BJ (cell line): ENCODE measurements at places on chromosomes 7 and 10. TPM values are rescaled to one million over a fixed set of nuclear protein-coding genes. Genes with fewer than 3 reads are reported as not detected.

UMAD1 gene
- polyA plus RNA-seq = 10.1 and 17.7 TPM in 2 replicates

MOSPD3 gene
- polyA plus RNA-seq = 5.2 and 15.0 TPM in 2 replicates

CRTAC1 gene
- polyA plus RNA-seq = not detected in 2 replicates

DNA sequence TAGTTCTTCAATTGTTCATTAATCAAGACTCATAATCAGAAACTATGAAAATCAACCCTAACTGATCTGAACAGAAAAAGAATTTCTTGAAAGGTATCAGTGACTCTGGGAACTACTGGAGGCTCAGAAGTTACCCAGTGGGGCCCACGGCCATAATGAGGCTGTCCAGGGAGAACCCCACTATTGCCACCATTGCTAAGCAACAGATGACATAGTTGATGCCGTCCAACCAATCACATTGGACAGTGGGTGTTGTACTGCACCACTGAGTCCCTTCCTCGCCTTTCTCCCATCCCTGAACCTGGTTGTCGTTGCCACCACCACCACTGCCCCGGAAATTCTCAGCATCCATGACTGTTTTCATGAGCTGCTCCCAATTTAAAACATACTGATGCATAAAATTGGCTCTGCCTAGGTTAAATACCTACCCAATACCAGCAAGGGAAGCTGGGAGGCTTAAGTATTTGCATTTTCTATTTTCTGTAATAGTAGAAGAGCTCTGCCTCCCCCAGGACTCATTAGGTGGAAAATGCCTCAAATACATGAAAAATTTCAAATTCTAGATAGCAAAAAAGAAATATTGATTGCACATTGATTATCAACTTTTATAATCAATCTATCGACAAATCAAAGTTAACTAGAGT lies 26.7 kb upstream of the USP6NL start:
- no peak for DNase-seq

GRCh38 chr10:92640107-92640506 lies 47.2 kb downstream of the KIF11 start:
- DNase-seq = peak; percentile 9

DNA sequence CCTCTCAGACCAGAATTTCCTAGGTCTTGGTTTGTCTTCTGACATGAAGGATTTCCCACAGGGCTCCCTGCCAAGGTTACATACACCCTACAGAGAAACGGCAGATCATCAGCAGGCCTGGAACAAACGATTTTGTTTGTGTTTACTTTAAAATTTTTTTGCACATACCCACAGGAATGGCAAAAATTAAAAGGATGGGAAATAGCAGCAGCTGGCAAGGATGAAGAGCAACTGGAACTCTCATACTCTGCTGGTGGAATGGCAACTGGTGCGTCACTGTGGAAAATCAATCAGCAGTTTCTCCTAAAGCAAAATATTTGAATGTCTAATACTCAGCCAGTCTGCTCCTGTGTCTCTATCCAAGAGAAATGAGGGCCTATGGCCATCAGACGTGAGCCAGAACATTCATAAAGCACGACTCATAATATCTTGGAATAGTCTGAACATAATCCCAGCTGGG lies 6.5 kb downstream of the BAIAP2L1 start:
- DNase-seq = peak; percentile 81

DNA sequence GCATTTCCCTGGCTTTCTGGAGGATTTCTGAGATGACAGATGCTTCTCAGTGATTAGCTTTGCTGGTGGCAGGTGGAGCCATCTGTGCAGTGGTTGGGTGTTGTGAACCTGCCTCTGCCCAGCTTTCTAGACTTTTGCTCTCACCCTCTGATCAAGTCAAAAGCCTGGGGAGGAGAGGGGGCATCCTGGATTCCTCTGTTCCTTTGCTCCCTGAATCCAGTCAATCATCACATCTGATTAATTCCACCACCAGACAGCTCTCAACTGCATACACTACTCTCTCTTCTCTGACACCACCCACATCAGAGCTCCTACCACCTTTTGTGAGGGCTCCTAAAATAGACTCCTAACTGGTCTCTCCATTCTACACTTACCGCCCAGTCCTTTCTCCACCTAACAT lies 283.5 kb downstream of the WDR11 start:
- DNase-seq = no peak

- no peak for DNase-seq
Observed at GRCh38 chr7:146321301-146321700, 204.7 kb downstream of the CNTNAP2 start.

- no peak for DNase-seq
Observed at GRCh38 chr10:3946234-3947229, 161.5 kb upstream of the KLF6 start.

DNA sequence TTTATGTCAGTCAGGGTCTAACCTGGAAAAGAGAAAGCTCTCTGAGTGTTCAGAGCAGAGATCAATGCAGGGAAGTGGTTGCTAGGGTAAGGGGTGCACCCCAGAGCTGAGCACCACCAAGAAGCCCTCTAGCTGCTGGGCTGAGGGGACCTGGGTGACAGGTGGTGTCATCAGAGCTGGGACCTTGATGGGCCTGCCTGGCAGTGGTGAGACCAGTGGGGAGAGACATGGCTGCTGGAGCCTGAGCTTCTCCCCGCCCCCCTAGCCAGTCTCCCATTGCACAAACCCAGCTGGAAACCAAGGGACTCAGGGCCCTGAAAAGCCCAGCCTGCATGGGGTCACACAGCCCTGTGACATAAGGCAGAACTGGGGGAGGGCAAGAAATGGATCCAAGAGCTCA lies 49.1 kb upstream of the OSBPL3 start:
- no peak for DNase-seq

DNA sequence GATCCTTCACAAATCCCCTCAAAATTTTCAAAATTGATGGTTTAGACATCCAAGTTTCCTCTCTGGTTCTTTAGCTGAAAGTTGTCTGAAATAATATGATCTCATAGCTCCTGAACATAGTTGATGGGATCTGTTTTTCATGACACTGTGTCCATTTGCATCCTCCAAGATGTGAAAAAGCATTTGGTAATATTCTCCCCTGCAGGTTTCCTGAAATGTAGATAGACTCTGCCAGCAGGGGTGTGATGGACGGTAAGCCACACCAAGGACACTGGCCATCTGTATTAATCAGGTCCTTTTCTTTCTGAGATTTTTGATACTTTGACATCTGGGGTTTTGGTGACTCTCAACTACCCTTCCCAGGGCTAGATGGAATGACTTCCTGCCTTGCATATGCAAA lies 79.6 kb upstream of the GRB10 start:
- no peak for DNase-seq

DNA sequence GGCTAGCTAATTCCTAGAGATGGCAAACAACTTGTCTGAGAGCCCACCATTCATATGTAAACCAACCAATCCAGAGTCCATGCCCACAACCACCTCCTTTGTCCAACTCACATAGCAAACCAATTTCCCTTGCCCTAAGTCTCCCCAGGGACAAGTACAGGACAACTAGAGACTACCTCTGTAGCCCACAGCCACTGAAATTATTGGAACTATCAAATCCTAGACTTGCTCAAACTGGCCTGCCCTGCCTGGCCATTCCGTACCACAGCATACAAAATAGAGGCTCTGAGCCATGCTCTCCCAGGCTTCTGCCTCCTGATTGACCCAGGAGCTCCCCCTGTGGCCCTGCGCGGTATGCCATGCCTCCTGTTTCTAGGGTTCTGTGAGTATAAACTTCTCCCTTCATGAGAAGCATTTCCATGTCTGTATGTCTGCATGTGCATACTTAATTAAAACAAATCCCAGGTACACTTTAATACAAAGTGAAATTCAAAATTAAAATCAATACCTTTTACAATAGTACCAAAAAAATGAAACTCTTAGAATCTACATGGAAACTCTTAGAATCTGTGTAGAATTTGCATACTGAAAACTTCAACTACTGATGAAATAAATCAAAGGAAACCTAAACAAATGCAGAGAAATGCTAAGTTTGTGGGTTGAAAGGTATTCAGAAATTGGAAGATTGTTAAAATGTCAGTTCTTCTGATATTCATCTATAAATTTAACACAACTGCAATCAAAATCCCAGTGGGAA lies 4.0 kb upstream of the HECW1 start:
- DNase-seq = no peak

DNA sequence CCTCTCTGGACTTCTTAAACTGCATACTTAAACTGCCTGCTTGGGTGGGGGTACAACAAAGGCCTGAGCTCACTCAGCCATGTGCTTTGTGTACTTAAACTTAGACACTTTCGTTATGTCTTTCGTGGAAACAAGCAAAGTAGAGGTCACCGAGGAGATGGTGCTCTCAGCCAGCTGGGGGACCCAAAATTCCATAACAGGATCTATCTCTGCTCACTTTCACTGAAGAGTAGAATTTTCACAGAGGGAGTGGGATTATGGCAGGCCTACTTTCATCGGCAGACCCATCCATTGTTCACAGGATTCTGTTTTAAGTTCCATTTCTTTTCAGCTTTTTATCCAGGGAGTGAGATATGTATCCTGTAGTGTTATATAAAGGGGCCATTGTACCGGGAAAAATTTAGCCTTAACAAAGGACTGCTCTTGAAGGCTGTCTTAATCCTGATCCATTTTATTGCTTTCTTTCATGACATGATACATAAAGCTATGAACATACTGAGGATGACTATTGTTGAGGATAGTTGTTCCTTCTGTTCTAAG lies 370.0 kb upstream of the GHITM start:
- DNase-seq = no peak

- no peak for DNase-seq
Observed at GRCh38 chr7:71517940-71518699, 386.2 kb downstream of the GALNT17 start.

DNA sequence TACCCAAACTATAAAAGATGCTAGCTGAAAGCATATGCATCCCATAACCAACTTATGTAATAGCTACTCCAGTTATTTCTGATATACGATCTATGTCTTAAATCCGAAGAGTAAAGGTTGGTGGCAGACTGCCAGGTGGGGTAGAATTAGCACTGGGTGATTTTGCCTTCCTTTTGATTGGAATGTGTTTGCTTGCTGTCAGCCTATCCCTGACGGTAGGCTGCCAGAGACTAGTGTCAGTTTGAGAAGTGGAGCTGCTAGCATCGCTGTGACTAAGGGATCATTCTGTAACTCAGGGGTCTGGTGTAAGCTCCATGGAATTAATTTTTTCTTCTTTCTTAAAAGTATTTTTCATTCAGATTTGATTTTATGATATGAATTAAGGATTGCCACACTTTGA lies 9.5 kb upstream of the SEM1 start:
- no peak for DNase-seq

DNA sequence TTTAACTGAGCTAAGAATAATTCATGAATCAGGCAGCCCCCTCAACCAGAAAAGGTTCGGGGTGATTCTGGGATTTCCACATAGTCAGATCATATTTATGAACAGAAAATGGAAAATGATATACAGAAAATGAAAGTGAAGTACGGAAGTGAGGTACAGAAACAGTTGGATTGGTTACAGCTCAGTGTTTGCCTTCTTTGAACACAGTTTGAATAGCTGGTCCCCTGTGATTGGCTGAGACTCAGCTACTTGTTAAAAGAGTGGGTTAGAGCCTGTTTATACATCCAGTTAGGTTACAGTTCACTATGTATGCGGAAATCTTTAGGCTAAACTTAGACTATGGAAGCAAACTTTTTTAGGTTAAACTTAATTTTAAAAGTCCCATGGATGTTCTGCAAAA lies 511.7 kb downstream of the PLXDC2 start:
- DNase-seq = no peak

DNA sequence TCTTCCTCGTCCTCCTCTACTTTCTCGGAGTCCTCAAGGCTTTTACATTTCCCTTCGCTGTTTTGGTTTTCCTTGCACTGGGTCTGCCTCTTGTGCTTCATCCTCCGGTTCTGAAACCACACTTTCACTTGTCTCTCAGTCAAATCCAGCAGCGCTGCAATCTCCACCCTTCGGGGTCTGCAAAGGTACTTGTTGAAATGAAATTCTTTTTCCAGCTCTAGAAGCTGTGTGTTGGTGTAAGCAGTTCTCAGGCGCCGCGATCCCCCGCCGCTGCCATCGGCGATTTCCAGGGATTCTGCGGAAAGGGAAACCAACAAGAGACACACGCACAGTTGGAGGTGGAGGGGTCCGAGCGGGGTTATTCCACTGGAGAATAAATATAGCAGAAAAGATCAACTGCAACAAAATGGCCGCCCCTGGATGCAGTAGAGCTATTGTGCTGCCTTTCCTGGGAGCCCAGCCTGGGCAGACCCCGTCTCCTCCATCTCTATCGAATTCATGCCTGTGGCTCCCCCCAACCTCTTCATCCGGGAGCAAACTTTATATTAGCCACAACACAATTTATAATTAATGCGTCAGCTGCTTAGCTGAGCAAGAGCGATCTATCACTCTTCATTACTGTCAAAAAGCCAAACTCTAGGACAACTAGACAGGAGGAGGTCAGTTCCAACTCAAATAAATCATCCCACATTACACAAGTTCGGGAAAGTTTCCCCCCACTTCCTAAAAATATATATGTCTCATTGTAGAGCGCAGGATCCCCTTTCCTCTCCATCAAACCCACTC lies 1.1 kb downstream of the HOXA2 start:
- DNase-seq = no peak

- no peak for DNase-seq
Observed at GRCh38 chr10:6530211-6530840, 49.8 kb downstream of the PRKCQ start.

DNA sequence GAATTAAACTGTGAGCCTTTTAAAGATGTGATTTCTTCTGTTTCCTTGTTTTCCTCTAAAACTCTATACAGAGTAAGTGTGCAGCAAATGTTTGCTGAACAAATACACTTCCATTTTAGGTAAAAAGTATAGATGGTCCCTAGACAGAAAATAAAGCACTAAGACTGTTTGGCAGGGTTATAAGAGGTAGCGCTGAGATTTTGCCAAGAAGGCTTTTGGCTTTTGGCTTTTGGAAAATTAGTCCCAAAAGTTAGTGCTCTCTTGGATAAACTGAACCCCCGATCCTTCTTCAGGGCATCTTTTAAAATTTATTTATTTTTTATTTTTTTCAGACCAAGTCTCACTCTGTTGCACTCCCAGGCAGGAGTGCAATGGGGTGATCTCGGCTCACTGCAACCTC lies 175.7 kb upstream of the NRP1 start:
- no peak for DNase-seq

- no peak for DNase-seq
Observed at GRCh38 chr10:71393841-71394475, 2.8 kb upstream of the CDH23 start.

- DNase-seq = no peak
Observed at GRCh38 chr10:61923210-61923949, 21.9 kb downstream of the ARID5B start.

- DNase-seq = no peak
Observed at GRCh38 chr7:44958645-44959344, 20.0 kb downstream of the MYO1G start.
